Activated naive CD4-positive, alpha-beta T cell treated with Interleukin-2 at 50 U/mL for 16 hours (primary cell): ENCODE measurements at places on chromosomes 6 and 20.

DNA sequence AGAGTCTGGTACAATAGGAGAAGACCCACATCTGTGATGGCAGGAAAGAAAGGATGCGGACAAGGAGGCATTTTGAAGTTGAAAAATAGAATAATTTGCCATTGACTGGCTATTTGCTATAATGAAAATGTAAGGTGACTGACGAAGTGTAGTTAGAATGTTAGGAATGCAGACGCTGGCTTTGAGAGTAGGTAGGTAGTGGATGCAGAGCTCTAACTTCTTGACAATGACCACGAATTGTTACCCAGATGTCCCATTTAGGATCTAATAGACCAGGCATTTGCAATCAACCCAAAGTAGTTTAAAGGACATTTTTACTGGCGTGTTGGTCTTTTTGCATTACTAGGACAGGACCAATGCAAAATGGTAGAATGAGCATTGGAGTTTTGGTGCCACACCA lies 14.2 kb downstream of the MLIP start:
- no peak for DNase-seq

DNA sequence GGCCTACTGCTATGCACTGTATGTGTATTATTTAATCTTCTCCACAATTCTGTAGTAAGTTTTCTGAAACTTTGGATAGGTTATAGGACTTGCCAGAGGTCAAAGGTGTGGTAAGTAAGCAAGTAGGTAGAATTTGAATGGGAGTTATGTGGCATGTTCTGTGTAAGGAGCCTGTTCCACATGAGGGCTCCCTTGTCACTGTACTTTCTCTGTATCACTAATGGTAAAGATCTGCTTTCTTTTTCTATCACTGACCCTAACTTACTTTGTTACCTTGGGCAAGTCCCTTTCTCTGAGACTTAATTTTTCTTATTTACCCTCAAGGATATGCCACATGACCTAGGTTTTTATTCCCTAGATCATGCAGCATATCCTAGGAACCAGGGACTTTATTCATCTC lies 50.3 kb downstream of the EIF2S2 start:
- DNase-seq, result no peak

GRCh38 chr6:1227935-1228753 lies 83.8 kb upstream of the FOXQ1 start:
- no peak for DNase-seq

DNA sequence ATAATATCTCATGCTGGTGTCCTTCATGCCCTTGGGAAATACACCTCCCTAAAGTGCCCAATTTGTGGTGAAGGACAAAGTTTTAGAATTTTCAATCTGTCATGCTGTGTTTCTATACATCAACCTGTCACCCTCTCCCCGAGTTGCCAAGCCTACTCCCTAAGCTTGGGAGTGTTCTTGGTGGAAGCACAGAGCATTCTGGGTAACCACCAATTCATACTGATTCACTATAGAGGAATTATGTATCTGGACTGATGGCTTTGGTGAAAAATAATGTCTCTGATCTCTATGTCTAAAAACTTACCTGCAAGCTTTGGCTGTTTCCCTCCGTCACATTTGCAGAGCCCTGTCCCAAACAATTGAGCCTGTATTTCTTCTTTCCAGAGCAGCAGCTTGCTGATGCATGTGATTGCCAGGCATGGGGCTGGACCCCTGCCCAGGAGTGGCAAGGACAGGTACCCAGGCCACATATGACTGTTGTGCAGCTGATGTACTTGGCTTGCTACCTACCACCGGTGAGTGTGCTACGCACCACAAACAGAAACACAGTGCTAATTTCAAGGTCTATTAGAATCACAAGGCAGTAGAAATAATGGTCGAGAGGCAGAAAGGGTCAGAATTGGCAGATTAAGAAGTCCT lies 202.8 kb upstream of the CITED2 start:
- no peak for DNase-seq

- DNase-seq, result no peak
Measured at GRCh38 chr20:15702161-15702560, 871.1 kb downstream of the KIF16B start.

DNA sequence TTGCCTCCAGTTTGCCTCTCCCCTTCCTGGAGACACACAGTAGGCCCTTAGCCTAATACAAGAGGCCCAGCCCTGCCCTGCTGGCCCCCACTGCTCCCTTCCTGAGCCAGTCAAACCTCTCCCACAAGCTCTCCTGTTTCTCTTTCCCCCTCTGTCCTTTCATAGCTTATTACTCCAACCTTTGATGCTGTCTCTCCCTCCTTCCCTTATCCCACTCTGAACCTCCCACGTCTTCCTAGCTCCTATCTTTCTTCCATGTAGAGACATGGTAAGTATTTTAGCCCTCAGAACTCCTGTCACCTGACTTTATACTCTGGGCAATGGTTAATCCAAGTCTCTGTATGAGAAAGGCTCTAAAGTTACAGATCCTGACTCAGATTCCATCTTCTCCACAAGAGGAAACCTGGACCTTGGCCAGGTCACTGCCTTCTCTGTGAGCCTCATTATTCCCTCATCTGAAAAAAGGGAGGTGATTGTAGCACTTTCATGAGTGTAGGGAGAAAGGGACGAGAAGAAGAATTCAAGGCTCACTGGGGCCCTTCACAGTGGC lies 6.7 kb downstream of the TGIF2 start:
- DNase-seq, result no peak

DNA sequence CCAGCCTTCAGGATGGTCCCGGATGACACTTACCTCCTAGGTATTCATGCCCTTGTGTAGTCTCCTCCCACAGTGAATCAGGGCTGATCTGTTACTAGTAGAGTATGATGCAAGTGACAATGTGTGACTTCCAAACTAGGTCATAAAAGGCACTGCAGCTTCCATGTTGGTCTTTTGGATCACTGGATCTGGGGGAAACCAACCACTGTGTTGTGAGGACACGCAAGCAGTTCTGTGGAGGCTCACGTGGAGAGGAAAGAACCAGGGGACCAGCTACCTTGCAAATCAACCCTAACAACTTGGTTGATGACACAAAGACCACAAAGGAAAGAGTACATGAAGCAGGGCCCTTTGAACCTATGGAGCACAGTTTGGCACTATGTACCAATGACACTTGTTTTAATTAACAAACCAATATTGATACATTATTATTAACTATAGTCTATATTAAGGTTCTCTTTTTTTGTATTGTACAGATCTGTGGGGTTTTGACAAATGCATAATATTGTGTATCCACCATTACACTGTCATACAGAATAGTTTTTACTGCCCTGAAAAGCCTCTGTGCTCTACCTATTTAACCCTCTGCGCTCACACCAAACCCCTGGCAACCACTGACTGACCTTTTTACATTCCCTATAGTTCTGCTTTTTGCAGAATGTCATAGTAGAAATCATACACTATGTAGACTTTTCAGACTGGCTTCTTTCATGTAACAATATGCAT lies 16.3 kb upstream of the SDCBP2 start:
- DNase-seq, result no peak

DNA sequence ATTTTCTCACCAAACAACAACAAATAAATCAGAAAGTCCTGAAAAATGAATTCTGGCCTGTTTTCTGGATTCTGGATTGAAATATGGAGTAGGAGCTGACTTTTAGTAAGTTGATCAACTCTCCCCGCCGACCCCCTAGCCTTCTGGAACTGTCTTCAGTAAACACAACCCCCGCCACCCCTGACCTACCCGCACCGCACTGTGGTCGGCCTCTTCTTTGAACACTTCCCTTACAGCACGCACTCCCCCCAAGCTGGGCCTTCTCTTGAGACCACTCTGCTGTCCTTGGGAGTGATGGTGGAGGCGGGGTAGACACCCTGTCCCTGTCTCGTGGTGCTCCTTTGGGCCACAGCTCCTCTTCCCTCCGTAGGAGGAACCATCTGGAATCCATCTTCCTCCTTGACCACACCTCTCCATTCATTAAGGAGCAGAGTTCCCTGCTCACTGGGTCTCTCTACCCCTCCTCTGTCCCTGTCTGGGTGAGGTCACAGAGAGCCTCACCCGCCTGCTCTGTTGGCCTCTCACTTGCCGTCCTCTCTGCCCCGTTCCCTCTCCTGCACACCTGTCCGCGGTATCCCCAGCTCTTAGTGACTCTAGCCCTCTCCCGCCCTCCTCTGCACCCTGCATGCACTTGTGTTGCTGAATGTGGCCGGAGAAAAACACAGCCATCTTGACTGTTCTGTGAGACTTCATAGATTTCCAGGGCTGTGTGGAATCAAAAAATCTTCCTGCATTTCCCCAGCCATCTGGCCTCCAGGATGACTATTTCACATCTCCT lies 19.1 kb downstream of the SYNJ2 start:
- no peak for DNase-seq

GRCh38 chr20:17969884-17970409 lies 1.1 kb downstream of the MGME1 start:
- peak; percentile 23 for DNase-seq

DNA sequence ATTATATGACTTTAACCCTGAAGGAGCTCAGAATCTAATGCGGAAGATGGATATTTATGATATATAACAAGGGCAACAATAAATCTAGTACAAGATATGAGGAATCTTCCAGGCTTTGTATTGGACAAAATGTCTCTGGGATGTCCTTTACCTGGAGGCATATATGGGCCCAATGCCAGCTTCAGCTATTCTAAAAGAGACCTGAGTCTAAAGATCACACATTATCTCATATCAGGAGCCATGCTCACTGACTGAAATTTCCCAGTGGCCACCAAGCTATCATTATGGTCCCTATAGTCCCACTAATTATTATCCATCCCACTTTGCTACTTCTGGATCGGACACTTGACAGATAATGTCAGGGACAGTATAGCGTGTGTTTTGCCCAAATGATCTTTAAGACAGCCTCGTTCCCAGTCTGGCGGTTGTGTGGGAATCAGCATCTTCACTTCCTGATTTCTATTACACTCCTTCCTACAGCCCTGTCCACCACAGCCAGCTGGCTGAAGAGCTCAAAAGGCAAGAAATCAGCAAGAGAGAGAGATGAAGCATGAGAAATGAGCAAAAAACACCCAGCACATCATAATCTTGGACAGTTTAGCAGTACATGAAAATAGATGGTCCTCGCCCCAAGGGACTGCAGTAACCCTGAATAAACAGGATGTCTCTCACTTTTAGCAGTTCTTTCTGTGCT lies 34.9 kb downstream of the KLHL31 start:
- DNase-seq, result no peak

GRCh38 chr6:33316603-33317418 lies 733 bp downstream of the ZBTB22 start:
- no peak for DNase-seq

DNA sequence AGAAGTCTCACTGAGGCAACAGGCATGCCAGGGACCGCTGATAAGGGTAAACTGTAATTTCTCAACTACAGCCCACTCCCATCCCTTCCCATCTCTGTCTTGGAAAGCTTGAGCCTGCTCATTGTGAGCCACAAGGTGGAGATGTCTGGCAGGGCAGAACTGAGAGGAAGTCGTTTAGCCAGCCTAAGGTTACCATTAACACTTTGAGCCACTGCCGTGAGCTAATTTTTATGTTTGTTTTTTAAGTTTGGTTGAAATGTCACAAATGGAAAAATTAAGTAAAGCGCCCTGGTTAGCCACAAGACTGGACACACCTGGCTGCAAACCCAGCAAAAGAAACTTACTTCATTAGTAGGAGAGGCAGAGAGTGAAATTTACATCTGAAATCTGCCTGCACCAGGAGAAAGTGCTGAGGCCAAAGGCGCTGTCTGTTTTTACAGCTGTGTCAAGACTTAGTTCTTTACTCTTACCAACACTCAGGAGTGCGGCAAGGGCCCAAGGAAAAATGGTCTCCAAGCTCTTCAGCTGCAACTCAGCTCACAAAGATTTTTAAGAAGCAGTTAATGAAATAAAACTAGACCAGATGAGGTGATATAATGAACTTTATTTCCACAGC lies 50.0 kb upstream of the FAM83C start:
- DNase-seq, result no peak

GRCh38 chr20:52652271-52652670 lies 319.9 kb upstream of the TSHZ2 start:
- DNase-seq, result no peak

DNA sequence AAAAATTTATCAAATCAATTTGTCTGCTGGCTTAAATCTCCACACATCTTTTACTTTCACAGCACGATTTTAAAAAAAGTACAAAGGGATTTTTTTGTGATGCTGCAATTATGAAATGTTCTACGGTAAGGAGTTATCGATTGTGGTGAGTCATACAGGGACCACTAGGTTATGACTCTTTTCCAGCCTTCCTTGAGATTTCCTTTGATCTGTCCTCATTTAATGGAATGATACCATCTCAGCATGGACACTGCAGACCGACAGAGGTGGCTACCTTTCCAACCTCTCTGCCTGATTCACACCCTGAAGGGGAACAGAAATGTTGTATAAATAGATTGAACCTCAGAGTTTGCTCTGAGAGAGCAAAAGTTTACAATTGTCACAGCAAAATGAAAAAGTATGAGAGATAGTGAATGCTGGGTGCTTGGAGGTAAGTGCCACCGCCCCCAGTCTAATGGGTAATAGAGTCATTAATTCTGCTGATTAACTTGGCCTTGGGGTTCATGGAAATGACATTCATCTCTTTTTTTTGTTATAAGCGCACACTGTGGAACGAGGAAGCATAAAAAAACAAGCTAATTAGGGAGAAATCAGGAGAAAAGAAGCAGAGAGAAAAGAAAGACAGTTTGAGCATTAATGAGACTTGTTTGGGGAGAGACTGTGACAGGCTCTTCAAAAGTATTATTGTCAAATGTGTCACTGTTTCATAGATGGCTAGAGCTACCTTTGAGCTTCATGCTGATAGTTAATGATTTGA lies 306.0 kb downstream of the RNF144B start:
- DNase-seq, result no peak

DNA sequence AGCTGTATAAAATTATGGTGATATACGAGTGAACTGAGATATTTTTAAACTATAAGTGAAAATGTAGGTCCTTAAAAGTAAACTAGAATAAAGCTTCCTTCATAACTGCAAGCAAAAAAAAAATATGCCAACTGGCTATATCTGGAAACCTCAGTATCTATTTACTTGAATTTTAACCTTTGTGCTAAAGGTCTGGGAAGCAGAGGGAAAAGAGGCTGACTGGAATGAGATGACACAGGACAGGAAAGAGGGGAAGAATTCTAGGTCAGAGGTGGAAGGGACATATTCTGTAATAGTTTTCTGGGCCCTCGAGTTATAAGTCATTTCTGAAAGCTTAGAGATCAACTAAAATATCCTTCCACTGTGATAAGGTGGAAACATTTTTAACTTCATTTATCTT lies 46.8 kb downstream of the AIG1 start:
- no peak for DNase-seq

GRCh38 chr20:35625584-35626385 lies 10.2 kb downstream of the SPAG4 start:
- no peak for DNase-seq
